Cerebellar cortex (tissue), 1 donor: ENCODE measurements at places on chromosomes 2 and 18.

- DNase-seq = no peak
Measured at GRCh38 chr2:239548451-239548871, 147.6 kb upstream of the HDAC4 start.

GRCh38 chr18:55384551-55385275 is 203.3 kb downstream of the TCF4 start:
- DNase-seq = no peak

- no peak for DNase-seq
Measured at GRCh38 chr18:32355896-32356295, 114.8 kb downstream of the GAREM1 start.

GRCh38 chr2:228709788-228710371 is 528.4 kb upstream of the SPHKAP start:
- no peak for DNase-seq

- DNase-seq = no peak
Measured at GRCh38 chr2:240166191-240166590, 25.7 kb upstream of the OTOS start.

DNA sequence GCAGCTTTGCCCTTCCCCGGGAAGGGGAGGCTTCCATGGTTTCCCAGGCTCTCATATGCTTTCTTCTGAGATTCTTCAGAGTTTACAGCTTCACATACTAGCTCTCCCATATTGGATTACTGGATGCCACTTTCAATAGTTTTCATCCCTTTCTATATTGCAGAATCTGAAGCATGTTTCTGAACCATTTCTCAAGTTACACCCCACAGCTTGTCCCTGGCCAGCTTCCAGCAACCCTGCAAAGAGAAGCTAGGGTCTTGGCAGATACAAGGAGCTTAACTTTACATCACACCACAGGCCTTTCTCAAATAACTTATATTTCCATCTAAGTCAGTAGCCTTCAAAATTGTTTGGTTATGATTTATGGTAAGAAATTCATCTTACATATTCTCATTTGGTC is 39.6 kb downstream of the LHCGR start:
- no peak for DNase-seq
